ENCODE measurements at places on chromosomes 12 and 14.
A peak's percentile ranks its signal among the peaks of the same experiment; 100 is the strongest.

DNA sequence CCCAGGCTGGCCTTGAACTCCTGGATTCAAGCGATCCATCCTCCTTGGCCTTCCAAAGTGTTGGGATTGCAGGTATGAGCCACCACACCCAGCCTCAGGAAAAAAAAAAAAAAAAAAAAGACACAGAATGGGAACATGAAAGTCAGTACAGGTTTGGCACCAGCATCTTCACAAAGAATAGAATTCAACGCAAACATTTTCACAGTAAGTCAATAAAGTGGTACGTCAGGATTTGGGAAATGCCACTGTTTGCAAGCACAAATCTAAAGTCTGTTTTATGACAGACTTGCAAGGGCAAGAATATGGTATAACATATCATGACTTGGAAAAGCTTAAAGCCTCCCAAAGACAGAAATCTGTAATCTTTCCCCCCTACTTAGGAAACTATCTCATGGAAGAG, 34.9 kb upstream of the WDR89 start:
- no peak for DNase-seq

DNA sequence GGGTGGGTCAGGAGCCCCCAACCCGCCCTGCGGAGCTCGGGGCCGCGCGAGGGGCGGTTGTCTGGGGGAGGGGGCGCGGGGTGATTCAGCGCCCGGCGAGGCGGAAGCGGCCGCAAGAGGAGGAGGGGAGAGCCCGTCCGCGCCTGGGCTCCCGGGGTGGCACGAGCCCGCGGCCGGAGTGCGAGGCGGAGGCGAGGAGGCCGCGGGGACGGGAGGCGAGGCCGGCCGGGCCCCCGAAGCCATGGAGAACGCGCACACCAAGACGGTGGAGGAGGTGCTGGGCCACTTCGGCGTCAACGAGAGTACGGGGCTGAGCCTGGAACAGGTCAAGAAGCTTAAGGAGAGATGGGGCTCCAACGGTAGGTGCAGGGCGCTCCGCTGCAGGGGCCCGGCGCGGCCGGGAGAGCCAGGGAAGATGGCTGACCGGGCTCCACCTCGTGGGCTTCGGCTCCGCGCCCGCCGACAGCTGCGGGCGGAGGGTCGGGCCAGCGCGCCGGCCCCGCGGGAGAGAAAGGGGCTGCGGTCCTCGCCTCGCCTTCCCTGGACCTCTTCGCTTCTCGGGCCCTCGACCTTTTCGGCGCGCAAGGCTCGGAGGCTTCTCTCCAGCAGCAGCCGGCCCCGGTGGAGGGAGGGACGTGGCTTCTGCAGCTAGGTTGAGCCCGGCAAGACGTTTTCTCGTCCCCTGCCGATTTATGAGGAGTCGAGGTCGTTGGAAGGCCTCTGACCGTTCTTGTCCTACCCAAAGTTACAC, 677 bp downstream of the ATP2A2 start:
- DNase-seq = peak; percentile 31

- no peak for DNase-seq
Observed at GRCh38 chr12:52232674-52233461, at the start of gene KRT7. Gene KRT7, plus strand, starts transcription at chr12:52233243. Its CDS starts 54 bp downstream, at chr12:52233297.

DNA sequence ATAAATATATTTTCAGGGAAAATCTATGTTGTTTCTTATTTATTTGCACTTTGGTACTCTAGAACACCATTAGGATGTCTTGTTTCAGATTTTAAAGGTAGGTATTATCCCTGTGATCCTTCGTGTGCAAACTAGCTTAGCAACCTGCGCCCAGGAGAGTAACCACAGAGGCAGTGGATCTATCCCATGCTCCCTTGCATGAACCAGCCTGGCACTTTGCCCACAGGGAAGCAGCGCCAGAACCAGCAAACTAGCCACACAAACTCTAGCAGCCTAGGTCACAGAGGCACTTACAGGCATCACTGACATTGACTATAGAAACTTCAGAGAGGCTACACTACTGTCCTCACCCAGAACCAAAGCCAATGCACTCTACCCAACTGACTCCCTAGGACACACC, 76.1 kb downstream of the TSHR start:
- no peak for DNase-seq

DNA sequence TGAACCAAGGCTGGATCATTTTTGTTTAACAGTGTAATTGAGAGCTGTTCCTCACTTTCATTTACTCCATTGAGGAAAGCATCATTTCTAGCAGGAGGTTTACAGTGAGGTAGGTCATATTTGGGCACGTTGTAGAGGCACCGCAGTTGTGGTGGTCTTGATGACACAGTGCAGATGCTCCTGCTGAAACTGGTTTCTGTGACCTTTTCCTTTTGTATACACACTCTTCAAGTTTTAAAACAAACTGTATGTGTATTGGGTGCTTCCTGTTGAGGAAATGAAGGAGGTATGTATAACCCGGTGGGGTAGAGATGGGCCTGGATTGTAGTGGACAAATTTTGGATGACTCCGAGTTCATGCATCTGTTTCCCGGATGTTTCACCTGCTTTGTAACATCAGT, 456.3 kb upstream of the RGS6 start:
- DNase-seq = no peak

DNA sequence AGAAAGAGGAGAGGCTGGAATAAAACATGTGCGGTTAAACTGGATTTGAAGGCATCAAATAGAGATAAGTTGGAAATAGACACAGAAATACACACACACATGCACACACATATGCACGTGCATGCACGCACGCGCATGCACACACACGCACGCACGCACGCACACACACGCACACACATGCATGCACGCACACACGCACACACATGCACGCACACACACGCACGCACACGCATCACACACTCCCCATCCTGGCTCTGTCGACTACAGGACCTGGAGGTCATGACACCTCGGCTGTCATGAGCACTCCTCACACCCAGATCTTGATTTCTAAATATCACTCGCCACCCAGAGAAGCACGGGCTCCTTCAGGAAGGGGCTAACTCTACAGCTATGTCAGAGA, 51.8 kb downstream of the RIMBP2 start:
- DNase-seq = no peak

- no peak for DNase-seq
Observed at GRCh38 chr12:119409043-119409442, 74.5 kb downstream of the CCDC60 start.

DNA sequence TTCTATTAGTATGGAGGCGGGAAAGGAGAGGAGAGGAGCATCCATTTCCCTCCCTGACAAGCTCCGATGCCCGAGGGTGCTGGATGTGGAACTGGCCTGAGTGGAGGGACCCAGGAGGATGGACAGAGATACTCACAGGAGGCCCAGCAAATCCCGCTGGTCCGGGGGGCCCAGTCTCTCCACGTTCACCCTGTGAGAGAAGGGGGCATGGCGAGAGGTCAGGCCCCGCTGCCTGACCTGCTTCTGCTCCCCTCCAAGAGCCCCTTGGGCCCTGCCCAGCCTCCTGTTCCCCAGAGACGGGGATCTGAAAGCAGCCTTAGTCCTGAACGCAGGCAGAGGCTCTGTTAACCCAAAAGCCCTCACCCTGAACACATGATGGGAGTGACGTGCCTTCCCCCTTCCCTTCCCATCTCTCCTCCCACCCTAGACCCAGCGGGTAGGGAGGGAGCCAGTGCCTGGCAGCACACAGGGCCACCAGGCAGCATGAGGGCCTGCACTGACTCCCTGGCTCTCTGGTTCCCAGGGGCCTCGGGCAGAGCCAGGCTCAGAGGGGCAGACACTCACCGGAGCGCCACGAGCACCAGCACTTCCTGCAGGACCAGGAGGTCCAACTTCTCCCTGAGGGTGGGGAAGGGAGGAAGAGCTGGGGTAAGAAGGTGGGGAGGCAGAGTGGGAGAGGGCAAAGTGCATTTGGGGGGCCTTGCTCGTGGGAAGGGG, 17.5 kb downstream of the TMEM106C start:
- no peak for DNase-seq

All from activated CD4-positive, alpha-beta T cell treated with anti-CD3 and anti-CD28 coated beads for 4 hours (primary cell).